NCI-H2081 treated with DMSO at 0.1 percent for 48 hours (cell line): ENCODE measurements at places on chromosomes 2 and 18.
A peak's percentile ranks its signal among the peaks of the same experiment; 100 is the strongest.

GRCh38 chr2:40962026-40962425 is 510.1 kb upstream of the SLC8A1 start:
- DNase-seq: no peak

GRCh38 chr2:241017228-241017940 is 19.0 kb downstream of the SNED1 start:
- DNase-seq: no peak

DNA sequence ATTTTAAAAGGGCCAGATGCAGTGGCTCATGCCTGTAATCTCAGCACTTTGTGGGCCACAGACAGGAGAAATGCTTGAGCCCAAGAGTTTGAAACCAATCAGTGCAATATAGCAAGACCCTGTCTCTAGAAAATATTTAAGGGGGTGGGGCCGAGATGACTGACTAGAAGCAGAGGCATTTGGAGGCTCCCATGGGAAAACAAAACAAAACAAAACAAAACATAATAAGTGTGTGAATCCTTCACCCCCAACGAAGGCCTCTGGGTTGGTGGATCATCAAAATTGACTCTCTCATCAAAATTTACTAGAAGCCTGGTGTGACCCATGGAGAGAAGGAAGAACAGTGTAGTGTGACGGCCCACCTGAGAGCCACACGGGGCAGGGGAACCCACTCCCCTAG is 560.9 kb downstream of the LRP1B start:
- no peak for DNase-seq

DNA sequence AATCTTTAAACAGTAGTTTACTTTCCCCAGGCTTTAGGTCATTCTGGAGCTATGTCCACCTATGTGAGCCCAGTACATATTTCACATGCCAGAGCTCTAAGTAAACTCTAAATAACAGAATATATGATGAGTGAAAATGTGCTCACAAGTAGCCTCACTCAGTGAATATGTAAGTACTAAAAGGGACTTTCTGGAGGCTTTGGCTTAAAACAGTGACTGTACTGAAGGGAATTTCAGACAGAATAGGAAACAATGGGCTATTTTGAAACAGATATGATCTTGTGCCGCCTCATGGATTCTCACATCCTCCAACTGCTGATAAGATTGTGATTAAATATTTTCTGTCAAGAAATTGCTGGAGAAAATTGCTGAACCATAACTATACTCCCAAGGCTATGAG is 747.9 kb downstream of the SOCS6 start:
- no peak for DNase-seq

DNA sequence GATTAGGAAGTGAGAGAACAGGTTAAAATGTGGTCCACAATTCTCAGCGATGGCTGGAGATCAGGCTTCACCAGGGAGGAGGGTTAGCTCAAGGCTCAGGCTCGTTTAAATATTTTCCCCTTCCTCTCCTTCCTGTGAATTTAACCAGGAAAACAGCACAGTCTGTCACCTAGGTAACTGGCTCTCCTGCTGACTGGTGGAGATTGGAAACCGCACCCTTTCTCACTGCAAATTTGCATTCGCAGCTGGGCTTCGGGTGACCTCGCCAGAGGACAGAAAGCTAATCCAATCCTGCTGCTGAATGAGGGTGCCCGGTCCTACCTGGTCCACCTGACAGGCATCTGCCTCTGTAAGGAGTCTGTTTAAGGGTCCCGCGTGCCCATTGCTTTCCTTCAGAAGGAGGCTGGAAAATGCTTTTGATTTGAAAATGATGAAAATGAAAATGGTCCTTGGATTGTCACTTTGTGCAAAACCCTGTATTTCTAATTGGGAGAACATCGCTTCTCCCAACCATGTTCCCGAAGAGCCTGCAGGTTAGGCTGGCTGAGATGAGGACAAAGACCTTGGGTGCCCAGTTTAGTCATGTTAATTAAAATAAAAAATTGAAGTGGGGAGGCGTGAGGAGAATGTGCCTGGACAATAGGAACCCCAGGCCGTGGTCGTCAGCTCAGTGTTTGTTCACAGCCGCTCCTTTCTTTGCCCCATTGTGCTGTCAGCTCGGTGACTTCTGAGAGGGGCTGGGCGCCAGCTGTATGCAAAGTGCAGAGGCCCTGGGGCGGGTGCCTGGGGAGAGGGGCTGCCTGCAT is 43.4 kb upstream of the MTCL1 start:
- DNase-seq: peak; percentile 98

GRCh38 chr2:239945751-239946561 is 79.2 kb downstream of the NDUFA10 start:
- DNase-seq: no peak

GRCh38 chr2:108820482-108820881 is 33.9 kb downstream of the CCDC138 start:
- no peak for DNase-seq

GRCh38 chr18:25459814-25460213 is 107.8 kb upstream of the ZNF521 start:
- DNase-seq: no peak

GRCh38 chr2:60520917-60521539 is 32.4 kb downstream of the BCL11A start:
- DNase-seq: no peak

- no peak for DNase-seq
Observed at GRCh38 chr2:155223781-155224406, 525.4 kb downstream of the KCNJ3 start.

DNA sequence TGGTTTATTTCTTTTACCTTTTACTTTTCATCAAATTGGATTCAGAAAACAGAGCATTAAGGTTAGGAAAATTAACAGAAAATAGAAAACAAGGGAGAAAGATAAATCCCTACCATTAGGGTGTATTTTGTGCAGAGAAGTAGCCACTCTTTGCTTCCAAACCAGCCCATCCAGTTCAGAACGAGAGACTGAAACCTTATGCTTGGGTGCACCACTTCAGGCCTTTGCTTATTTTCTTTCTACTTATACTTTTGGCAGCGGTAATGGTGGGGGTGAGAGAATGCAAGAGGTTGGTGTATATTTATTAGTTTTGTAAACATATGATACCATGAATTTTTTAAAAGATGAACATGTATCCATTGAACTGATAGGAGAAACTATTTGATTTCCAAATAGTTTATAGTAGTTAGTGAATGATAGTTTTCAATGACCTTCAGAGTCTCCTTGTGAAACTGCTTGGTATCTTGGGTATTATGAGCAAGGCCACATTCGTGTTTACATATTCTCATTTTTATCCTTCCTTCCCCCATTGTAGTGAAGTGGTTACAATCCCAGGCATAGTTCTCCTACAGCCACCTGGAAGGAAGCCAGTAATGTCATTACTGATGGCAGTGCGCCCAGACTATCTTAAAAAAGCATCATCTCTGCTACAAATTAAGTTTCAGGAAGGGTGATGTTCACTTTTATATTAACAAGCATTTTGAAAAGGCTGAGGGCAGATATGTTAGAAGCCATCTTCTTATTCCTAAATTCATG is 60.8 kb downstream of the MFSD6 start:
- DNase-seq: peak; percentile 95

DNA sequence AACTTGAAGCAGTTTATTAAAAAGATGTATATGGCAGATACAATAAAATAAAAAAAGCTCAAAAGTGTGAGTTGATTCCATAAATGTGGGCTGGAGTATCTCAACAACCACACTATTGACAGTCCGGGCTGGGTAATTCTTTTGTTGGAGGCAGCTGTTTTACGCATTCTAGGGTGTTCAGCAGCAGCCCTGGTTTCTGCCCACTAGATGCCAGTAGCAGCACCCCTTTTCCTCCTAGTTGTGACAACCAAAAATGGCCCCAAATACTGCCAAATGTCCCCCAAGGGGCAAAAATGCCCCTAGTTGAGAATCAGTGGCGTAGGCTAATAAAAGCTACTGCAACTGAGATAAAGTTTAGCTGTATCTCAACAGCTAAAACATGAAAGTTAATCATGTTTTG is 44.8 kb downstream of the CHMP3 start:
- no peak for DNase-seq

GRCh38 chr2:231429901-231430300 is 34.4 kb downstream of the NCL start:
- DNase-seq: no peak

- no peak for DNase-seq
Observed at GRCh38 chr2:46086578-46087070, 210.6 kb upstream of the EPAS1 start.
